ENCODE measurements at places on chromosomes 3 and 15.

DNA sequence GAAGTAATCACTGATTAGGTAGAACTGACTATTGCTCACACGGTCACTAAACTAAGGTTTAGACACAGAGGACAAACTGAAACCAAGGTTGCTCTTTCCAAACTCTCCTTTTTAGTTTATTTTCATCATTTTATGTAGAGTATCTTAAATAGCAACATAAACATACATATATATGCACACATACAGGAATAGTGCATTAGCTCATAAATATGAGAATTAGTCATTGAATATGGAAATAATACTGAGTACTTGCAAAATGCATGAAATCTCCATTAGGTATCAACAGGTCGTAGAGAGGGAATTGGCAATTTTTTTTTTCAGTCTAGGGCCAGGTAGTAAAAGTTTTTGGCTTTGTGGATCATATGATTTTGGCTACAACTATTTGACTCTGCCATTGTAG is 557.1 kb downstream of the NLGN1 start:
- DNase-seq: no peak

DNA sequence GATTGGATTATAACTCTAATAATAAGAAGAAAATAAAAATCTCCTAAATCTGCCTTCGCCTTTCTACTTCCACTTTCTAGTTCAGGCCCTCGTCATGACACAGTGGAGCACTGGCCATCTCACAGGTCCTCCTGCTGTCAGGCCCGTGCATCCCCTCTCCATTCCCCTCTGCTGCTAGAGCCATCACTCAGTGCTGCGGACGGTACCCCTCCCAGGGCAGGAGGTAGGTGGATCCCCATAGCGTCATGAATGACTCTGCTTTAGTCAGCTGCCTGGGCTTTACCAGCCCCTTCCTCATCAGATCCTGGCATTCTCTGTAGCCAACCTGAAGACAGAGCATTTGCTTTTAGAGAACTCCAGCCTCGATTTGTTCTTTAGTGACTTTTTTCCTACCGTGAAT is 12.0 kb upstream of the PPP1R2 start:
- no peak for DNase-seq

DNA sequence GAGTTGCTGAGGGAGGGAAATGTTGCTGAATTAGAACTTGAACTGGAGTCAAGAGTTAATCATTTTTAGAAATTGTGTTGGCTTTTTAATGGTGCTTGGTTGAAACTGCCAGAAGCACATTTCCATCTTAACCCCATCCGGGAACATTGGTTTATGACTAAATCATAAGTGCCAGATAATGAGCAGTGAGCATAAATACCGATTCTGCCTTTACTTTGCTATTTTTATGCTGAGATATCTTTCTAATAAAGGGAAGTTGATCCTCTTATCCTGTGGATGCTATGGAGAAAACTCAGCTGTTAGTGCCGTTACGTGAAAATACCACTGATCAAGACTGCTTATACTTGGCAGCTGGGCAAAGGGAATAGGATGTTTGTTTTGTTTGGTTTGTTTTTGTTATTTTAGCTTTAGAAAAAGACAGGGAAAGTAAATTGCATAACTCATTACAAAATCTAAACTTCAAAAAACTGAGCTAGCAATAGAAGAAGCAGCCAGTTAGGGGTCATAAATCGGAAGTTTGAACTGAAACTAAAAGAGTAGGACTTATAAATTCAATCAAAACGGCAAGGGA is 813.1 kb downstream of the NAALADL2 start:
- DNase-seq: no peak

DNA sequence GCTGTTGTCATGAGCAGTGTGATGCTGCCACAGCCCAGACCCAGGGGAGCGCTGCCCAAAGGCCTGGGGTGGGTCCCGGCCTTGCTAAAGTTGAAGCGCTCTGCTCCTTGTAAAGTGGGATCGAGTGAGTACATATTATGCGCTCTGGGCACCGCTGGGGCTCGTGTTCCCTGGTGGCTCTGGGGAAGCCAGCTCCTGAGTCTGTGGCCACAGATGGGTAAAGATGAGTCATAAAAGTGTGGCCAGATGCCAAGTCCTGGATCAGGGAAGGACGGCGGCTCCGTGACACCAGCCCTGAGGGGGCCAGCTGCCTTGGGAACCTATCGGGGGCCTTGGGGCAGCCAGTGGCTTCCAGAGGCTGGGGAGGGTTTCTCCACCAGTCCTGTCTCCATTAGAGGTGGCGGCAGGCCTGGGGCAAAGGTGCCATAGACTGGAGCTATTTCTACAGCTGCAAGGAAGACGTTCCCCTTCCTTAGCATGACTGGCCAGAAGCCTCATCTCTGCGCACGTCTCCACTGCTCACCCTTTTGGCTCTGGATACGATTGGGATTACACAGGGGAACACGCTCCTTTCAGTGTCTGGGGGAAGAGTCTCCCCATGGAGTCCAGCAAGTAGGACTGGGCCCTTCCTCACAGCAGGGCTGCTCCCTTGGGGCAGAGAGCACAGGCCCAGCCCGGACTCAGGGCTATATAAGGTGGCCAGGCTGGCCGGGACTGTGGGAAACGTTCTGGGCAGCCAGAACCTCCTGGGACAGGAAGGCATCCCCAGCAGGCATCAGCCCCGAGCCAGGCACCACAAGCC is 1.2 kb upstream of the ITIH4 start:
- no peak for DNase-seq

DNA sequence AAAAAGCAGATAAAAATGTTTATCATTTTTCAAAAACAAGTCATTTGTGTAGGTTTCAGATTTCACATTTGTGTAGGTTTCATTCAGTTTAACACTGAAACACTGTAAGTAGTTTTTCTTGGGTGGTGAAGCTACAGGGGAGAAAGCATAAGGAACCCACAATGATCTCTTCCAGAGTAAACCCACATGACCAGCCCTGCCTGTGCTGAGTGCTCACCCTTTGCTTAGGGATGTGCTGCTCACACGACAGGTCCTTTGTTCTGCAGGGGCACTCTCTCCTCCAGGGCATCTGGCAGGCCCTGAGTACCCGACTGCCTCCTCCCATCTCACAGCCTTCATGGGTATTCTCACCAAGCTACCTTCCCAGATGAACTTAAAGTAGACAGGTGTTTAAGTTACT is 28.9 kb downstream of the ZXDC start:
- DNase-seq: no peak

DNA sequence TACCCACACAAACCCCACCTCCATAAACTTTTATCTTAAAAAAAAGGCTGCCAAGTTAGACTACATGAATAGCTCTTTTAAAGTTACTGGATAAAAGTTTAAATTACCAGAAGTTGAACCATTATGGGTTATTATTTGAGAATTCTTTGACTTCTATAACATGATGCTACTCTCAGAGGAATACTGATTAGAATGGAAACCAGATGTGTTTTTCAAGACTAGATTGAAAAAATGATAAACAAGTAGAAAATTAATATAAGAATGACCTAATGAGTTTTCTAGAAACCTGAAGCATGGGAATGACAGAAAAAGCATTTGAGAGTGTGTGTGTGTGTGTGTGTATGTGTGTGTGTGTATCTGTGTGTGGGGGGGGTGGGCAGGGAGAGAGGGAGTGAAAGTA is 12.4 kb upstream of the FGF7 start:
- DNase-seq: no peak

DNA sequence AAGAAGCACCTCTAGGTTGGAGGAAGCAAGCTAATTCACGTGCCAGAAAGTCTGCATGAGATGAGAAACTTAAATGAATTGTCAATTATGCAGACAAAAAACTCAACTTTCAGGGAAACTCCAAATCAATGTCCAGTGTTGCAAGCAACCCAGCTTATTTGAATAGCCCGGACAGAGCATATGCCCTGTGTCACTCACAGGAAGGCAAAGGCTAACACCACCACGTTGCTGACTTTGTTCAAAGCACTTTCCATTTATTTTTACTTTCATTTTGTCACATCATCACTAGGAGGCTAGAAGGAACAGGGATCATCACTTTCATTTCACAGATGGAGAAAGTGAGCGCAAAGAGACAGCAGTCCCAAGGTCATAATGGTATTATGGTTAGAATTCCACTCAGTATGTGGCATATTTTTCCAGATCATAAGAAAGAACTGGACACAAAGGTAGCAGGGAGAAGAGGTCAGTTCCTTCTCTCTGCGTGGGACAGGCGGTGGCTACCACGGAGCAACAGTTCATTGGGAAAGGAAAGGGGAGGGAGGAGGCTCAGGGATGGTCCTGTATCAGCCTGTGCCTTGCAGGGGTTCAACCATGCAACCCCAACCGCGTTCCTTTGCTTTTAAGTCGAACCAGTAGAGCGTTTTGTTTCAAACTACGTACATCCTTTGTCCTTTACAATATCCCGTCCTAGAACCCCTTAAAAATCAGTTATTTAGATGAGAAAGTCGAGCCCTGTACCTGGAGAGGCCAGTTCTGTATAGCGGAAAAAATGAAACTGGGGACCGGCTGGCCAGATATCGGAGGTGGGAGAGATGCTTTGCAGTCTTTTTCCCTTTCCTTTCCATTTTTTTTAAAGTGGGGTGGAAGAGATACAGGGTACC is 1.1 kb downstream of the HEG1 start:
- no peak for DNase-seq

DNA sequence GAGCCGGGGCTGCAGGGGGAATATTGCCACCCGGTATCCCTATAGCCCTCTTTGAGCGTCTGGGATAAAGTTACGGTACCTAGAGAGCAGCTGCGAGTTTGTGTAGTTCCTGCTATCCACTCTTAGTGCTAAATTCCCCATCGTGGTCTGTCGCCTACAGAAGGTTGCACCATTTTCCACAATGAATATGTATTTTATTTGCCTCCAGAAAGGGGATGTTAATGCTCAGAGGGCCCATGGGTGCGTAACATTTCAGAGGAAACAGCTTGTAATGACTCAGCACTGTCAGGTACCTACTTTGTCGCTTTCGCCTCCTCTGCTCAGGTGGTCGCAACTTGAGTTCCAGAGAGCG is 1.1 kb downstream of the SLCO3A1 start:
- DNase-seq: no peak

- no peak for DNase-seq
Measured at GRCh38 chr3:55662683-55663082, 175.6 kb upstream of the WNT5A start.

DNA sequence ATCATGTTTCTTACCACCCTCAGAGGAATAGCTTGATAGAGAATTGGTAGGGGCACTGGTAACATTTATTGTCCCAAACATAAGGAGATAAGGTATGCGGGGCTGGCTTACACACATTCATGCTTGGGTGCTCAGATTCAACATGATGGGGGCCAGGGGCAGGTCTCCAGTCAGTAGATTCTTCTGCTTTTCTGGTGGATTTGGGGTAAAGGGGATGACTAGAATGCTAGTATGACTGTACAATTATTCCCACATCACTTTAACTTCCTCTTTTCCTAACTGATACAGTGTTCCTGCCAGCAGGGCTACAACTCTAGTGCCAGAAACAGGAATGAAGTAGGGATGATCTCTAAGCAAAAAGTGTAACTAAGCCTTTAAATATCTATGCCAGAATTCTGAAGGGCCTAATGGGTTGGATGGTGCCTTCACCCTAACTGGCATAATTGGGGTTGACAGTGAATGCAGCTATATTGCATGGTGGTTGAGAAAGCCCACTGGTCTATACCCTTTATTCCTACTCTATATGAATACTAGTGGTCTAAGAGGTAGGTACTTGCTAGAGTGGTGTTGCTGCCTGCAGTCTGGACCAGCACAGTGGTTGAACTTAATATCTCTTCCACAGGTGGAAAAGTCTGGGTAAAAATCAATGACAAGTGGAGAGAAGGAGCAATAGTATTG is 117.4 kb downstream of the IL12A start:
- no peak for DNase-seq

DNA sequence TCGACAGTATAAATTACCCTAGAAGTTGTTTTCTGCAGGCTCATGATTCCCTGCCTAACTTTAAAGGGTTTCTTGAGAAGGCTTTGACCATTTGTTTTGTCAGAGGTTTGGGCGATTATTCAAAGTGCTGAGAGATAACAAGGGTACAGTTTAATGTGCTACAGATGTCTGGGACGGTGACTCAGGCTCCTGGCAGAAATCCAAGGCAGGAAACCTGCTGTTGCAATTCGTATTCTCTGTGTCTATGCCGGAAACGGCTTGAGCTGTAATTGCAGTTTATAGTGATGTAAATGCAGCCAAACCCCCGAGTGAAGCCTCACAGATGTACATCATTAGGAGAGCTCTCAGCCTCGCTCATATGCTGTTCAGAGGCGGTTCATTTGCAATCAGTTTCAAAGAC is 65.6 kb downstream of the SYNPR start:
- DNase-seq: no peak

DNA sequence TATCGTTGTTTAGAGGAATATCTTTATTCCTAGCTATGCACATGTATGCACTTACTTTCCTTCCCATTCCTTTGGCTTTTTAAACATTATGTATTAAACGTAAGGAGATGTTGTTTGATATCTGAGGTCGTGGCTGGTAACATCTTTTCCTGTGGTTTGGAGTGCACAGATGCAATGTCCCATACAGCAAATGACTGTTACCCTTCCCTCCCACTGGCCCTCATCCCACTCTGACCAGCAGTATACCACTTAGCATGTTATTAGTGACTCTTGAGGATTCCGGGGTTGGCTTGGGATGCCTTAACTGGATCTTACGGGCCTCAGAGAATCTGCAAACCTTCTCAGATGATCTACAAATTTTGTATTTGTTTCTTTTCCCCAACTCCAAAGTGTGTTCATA is 34.5 kb downstream of the TGFBR2 start:
- no peak for DNase-seq

DNA sequence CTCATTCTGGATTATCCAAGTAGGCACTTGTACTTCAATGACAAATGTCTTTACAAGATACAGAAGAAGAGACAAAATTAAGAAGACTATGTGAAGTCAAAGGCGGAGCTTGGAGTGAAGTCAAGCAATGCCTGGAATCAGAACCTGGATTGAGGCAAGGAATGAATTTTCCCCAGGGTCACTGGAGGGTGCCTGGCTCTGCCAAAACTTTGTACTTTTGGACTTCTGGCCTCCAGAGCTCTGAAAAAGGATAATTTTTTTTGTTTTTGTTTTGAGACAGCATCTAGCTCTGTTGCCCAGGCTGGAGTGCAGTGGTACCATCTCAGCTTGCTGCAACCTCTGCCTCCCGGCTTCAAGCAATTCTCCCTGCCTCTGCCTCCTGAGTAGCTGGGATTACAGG is 119.3 kb upstream of the AGBL1 start:
- no peak for DNase-seq

DNA sequence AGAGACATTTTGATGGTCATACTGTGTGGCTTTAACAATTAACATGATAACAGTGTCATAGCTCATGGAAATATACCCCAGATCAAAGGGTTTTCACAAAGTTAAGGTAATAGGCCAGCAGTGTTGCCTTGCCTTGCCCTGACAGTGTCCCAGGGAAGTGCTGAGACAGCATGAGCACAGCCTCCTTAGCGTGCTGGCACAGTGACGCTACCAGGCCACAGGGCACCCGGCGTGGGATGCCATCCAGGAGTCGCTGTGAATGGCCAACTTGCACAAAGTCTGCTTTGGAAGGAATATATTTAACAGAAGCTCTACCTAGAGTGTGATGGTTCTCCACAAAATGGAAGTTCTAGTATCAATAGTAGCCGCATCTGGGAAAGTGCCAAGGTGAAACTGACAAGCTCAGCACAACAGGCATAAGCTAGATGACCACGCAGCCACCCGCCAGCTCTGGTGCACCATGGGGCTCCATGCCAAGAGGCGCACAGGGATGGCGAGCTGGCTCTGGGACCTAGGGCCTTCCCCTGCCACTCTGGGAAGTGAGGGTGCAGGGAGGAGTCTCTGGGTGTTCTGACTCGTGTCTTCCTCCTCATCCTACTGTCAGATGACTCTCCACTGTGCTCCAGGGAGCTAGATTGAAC is 86.2 kb downstream of the GABRB3 start:
- no peak for DNase-seq

GRCh38 chr3:78978037-78978436 is 789.8 kb downstream of the ROBO1 start:
- DNase-seq: no peak
